ENCODE measurements at places on chromosomes 13 and 19. TPM values are rescaled to one million over a fixed set of nuclear protein-coding genes. Genes with fewer than 3 reads are reported as not detected.

DNA sequence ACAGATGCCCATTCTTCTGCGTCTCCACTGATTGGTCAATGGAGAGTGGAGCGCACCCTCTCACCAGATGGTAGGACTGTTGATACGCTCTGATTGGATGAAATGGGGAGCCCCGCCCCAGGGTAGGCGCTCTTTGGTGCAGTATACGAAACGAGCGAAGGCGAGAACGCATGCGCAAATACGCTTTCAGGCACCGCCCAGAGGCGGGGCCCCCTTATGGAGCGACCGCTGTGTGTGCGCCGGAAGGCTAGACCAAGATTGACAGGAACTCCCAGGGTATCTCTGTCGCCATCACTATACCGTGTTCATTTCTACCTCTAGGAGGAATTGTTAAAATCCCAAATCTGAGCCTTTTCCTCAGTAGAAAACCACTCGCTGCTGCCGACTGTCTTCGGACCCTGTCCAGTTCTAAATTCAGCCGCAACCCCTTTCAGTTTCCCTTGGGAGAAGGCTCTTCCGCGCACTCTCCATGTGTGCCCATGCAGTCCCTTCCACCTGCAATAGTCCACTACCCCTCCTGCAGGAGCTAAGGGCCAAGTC is 720 bp upstream of the HNRNPL start:
- H3K4me1 ChIP-seq = peaks cover 25% of the 10 kb centered on the region
- peaks cover 27% of the 10 kb centered on the region for H3K36me3 ChIP-seq
- H3K27me3 ChIP-seq = no peaks in the 10 kb centered on the region
- no peak for DNase-seq

DNA sequence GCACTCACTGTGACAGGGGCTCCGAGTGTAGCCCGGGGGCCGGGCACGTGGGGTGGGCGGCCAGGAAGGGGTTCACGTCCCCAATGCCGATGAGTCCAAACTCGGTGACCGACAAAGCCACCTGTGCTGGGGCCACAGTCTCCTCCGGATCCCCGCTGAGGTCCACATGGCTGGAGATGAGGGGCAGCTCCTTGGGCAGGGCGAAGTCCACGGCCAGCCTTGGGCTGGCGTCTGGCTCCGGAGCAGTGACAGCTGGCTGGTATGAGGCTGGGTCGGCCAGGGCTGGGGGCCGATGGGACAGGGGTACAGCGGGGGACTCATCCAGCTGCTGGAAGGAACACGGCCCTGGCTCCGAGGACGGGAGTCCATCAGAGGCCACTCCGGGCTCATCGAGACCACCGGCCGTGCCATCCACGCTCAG is 15.9 kb upstream of the PLPP2 start:
- no peak overlapping the region for H3K4me3 ChIP-seq
- H3K27ac ChIP-seq = no peak overlapping the region
- peaks cover 2% of the 10 kb centered on the region for H3K4me1 ChIP-seq

- no peaks in the 10 kb centered on the region for H3K27me3 ChIP-seq
- H3K36me3 ChIP-seq = peaks cover 2% of the 10 kb centered on the region
- no peak overlapping the region for H3K4me3 ChIP-seq
- no peaks in the 10 kb centered on the region for H3K4me1 ChIP-seq
Measured at GRCh38 chr13:45040622-45041021, 51.3 kb downstream of the GPALPP1 start.

- peaks cover 2% of the 10 kb centered on the region for H3K27me3 ChIP-seq
- H3K4me3 ChIP-seq = no peak overlapping the region
- peak overlapping the region; percentile 40 for H3K27ac ChIP-seq
- H3K4me1 ChIP-seq = no peaks in the 10 kb centered on the region
- peak; percentile 70 for DNase-seq
Measured at GRCh38 chr13:26247608-26248007, 6.3 kb upstream of the CDK8 start.

DNA sequence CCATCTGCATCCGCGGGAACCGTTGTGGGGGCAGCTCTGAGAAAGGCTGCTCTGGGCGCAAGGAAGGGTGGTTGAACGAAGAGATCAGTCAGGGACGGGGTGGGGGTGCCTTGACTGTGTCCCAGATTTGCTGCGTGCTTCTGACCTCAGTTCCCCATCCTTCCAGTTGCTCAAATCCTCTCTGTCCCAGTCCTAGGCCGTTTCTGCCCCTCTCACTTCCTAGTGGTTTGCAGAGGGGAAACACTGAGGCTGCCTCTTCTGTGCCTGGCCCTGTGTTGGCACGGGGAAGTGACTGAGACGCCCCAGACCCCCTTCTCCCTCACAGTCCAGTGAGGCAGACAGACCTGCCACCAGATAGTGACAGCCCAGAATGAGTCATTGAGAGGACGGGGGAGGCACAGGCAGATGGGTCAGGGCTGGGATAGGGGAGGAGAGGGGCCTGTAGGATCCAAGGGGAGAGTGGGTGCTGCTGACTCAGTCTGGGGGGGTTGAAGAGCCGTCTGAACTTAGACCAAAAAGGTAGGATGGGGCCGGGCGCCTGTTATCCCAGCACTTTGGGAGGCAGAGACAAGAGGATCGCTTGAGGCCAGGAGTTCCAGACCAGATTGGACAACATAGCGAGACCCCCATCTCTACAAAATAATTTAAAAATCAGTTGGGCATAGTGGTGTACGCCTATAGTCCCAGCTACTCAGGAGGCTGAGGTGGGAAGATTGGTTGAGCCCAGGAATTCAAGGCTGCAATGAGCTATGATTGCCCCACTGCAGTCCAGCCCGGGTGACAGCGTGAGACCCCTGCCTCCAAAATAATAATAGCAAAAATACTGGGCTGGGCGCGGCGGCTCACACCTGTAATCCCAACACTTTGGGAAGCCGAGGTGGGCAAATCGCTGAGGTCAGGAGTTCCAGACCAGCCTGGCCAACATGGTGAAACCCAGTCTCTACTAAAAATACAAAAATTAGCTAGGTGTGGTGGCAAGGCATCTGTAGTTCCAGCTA is 26.5 kb downstream of the NUMBL start:
- H3K27me3 ChIP-seq = peaks cover 9% of the 10 kb centered on the region
- H3K4me1 ChIP-seq = peaks cover 13% of the 10 kb centered on the region
- H3K4me3 ChIP-seq = peak overlapping the region; percentile 69

GRCh38 chr13:25890671-25891212 is 161.1 kb downstream of the SHISA2 start:
- no peak for DNase-seq
- no peaks in the 10 kb centered on the region for H3K27me3 ChIP-seq
- no peaks in the 10 kb centered on the region for H3K4me1 ChIP-seq
- H3K36me3 ChIP-seq = no peaks in the 10 kb centered on the region
- H3K4me3 ChIP-seq = no peak overlapping the region

- no peaks in the 10 kb centered on the region for H3K27me3 ChIP-seq
- no peaks in the 10 kb centered on the region for H3K36me3 ChIP-seq
- no peak for DNase-seq
- H3K4me1 ChIP-seq = no peaks in the 10 kb centered on the region
- no peak overlapping the region for H3K27ac ChIP-seq
Measured at GRCh38 chr19:33724021-33724720, 72.5 kb upstream of the KCTD15 start.

DNA sequence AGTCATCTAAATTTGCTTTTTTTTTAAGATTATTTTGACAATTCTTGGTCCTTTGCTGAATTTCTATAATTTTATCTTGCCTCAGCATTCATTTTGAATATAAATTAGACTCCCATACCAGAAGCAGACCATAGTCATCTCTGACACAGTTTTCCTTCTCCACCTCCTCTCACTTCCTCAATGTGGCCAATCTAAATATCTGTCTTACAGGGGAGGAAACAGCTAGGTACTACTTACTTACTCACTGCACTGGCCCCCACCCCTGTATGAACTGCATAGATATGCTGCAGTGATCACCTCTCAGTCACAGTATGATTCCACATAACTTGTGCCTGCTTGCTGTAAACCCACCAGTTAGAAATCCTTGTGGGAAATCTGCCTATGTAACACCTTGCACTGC is 665.6 kb downstream of the FGF9 start:
- no peak for DNase-seq
- H3K36me3 ChIP-seq = no peaks in the 10 kb centered on the region
- H3K27me3 ChIP-seq = no peaks in the 10 kb centered on the region
- H3K27ac ChIP-seq = no peak overlapping the region
- no peak overlapping the region for H3K4me3 ChIP-seq

DNA sequence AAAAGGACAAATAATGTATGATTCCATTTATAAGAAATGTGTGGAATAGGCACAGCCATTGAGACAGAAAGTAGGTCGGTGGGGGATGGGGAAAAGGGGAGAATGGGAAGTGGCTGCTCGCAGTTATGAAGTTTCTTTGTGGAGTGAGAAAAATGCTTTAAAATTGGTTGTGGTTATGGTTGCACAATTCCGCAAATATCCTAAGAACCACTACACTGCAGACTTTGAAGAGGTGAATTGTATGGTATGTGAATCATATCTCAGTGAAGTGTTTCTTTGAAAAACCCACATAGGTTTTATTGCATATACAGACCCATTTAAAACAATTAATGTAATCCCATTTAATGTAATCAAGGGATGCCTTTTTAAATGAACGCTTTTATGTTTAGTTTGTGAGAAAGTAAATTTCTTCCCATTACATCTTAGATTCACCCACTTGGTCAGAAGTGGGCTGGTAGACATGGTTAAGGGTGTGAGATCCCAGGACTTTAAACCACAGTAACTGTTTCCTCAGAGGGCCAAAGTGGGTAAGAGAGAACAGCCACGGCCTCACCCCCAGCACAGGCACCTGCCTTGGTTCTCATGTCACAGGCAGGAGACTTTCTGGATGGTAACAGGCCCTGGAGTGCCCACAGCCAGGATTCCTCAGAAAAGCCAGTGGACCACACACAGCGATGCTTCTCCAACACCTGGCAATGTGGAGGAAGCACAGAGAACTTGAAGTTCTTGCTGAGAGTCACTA is 119.3 kb upstream of the GJB6 start:
- no peak for DNase-seq
- H3K27me3 ChIP-seq = no peaks in the 10 kb centered on the region
- H3K4me1 ChIP-seq = no peaks in the 10 kb centered on the region
- no peaks in the 10 kb centered on the region for H3K36me3 ChIP-seq
- no peak overlapping the region for H3K27ac ChIP-seq

The MYBPC2 gene
- 0.37 TPM for polyA plus RNA-seq

The TUBB4A gene
- polyA plus RNA-seq = 7.3 TPM

The IFNL1 gene
- polyA plus RNA-seq = 0.06 TPM

The SHISA7 gene
- polyA plus RNA-seq = 1.1 TPM

The FCER2 gene
- polyA plus RNA-seq = 0.28 TPM

The KLK4 gene
- not detected for polyA plus RNA-seq

The S1PR2 gene
- polyA plus RNA-seq = 4.4 TPM

Data from large intestine (tissue), 12 donors.